SW480 (cell line): ENCODE measurements at places on chromosomes 7 and 10.

DNA sequence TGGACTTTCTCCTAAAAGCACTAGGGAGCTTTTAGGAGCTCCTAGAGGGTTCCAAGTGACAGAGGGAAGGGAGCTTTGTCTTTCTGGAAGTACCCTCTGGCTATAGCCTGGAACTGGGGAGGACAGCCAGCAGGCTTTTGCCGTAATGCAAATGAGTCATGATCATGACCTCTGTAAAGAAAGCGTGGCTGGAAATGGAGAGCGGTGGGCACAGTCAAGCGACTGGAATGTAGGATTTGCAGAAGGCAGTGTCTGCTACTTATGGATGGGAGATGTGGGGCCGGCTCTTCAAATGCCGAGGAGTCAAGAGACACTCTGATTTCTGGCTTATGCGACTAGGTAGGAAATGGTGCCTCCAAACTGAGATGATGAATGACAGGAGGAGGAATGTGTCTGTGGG, 34.6 kb upstream of the PLPP4 start:
- peak; percentile 13 for DNase-seq

- DNase-seq = no peak
Measured at GRCh38 chr7:50281680-50282445, 22.7 kb upstream of the IKZF1 start.

DNA sequence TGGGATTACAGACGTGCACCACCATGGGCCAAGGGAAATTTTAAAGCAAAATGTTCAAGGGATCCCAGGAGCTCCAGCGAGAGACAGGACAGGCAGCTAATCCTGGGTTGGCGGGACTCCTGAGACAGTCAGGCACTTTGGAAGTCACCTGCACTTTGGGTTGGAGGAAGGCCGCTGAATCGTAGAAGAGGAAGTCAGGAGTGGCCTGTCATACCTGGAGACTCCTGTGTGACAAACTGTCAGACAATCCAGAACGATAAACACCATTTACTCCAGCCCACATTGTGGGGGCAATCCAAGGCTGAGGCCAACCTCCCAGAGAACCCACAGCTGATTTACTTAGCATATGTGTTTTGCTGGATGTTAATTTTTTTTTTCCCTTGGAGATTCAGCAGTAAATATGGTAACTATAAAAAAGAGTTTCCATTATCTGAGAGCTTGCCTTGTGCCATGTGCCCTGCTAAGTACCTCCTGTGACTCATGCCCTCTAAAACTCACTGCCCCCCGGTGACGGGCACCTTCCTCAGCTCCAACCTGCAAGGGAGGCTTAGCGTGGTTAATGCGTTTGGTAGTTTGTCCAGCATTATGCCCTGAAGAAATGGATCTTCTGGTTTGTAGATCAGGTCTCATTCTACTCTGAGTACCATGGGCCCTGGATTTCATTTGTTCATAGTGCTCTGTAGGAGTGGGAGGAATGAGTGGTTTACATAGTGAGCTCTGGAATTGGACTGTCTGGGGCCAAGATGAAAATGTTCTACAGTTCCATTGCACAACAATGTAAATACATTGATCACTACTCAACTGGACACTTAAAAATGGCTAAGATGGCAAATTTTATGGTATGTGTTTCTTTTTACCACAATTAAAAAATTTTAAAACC, 50.9 kb downstream of the ICA1 start:
- DNase-seq = no peak

DNA sequence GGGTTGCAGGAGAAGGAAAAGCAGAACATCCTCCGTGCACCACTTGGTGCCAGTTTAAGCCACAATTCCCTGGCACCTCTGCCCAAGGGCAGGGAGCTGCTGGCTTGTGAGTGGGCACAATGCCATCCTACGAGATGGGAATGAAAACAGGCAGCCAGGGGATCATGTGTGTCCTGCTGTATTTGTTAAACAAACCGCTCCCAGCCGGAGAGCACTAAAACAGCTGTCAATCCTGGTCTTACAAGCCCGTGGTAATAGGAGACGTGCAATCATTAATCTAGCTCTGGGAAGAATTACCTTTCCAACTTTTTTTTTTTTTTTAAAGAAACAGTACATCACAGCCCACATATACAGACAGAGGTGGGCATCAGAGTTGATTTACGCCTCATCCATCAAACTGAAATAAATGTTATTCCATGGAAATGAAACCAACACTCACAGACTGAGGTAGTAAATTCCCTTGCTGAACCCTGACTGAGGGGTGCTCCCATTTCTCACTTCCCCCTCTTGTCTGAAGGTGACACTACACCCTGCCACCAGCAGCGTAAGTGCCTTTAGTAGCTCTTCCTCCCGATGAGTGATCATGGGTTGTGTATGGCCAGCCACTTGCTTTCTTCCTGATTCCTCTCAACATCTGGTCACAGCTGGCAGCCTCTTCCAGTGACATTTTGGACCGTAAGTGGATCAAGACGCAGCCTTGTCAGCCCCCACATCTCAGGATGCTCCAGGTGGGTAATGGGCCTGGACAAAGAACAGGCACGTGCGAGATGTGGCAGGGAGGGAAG, 143.8 kb downstream of the TEX36 start:
- peak; percentile 64 for DNase-seq

DNA sequence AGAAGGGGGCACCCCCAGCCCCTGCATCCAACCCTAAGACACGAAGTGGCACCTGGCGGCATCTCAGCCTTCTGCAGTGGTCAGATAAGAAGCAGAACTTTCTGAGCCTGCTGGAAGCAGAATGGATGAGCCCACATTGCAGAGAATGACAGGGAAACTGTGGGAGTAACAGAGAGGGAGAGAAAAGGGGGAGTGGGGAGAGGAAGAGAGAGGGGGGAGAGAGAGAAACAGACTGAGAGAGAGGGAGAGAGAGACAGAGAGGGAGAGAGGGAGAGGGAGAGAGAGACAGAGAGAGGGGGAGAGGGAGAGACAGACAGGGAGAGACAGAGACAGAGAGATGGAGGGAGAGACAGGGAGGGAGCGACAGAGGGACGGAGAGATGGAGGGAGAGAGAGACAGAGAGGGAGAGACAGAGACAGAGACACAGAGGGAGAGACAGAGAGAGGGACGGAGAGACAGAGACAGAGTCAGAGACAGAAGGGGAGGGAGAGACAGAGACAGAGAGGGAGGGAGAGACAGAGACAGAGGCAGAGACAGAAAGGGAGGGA, 35.9 kb downstream of the MICALL2 start:
- no peak for DNase-seq
